K562 (cell line): ENCODE measurements at places on chromosomes 7 and 10. TPM values are rescaled to one million over a fixed set of nuclear protein-coding genes. Genes with fewer than 3 reads are reported as not detected.

DNA sequence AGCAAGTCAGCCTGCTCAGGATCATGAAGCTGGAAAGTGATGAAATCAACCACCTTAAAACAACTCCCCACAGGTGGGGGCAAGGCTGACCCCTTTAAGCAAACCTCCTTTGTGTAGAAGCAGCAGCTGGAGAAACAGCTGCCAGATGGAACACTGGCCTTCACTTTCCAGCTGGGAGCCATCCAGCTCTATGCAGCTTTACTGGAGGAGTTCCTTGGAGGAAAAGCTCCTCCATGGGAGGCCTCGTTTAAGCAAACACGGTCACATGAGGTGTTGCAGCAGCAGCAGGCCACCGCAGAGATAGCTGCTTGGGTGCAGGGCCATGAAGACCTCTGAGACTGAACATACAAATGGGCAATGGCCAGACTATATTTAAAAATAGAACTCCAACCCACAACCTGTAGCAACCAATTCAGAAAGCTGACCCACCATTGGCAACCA is 13.0 kb upstream of the DLG5 start:
- DNase-seq, result no peak

- DNase-seq, result no peak
Measured at GRCh38 chr7:40463446-40463845, 328.6 kb downstream of the SUGCT start.

DNA sequence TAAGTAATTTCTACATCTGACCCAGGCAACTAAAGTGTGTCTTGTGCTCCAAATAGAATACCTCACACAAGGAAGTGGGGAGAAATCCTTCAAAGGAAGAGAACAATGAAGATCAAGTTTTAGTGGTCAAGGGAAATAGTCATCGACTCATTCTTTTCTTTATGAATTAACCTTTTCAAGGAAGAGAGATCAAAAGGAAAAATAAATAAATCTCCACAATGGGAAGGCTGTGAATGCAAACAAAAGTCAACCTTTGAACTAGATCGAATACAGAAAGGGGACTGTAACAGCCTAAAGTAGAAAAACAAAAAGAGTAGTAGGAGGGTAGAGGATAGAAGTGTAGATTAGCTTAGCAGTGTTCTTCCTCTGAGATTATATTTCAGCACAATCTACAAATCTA is 274.6 kb upstream of the COBL start:
- no peak for DNase-seq

GRCh38 chr10:3897156-3897555 is 112.1 kb upstream of the KLF6 start:
- no peak for DNase-seq

- DNase-seq, result no peak
Measured at GRCh38 chr10:114053946-114054345, 10.3 kb downstream of the ADRB1 start.

DNA sequence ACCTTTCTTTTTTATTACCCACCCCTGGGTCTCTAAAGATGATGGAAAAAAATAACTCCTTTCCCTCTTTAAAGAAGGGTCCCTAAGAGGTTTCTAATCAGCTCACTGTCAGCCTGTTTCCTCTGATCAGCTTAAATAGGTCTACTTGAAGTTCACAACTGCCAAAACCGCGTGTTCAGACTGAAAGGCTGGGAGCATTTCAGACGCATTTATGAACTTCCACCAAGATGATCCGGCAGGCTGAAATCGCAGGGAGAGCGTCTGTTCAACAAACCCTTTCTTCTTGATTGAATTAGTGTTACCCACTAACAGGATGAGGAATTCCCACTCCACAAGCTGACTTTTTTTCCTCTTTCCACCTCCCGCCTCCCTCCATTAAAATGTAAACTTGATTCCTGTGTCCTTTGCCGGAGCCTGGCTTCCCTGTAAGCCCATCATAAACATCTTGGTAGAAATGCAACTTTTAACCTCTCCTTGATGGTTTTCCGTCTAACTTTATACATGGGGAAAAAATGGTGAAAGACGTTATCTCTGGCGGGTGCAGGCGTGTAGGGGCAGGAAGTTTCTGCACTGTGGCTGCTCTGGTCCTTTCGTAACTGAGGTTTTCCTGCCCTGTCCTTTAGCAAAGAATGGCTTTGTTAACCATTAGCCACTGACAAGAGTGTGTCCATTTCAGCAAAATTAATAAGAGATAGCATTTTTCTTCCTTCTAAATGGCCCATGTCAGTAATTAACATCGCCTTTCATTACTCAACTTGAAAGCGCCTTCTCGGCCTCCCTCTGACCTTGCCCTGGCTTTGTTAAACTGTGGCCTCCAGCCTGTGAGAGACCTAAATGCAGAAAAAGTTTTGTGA is 130.7 kb downstream of the BAMBI start:
- DNase-seq, result peak; percentile 61

- no peak for DNase-seq
Measured at GRCh38 chr10:116688741-116689495, 53.4 kb downstream of the HSPA12A start.

The MBL2 gene
- not detected in 2 replicates for total RNA-seq

The PODXL gene
- total RNA-seq, result 0.51 and 0.67 TPM in 2 replicates

The AKR1E2 gene
- total RNA-seq, result 16.6 and 17.1 TPM in 2 replicates

- DNase-seq, result no peak
Measured at GRCh38 chr7:90709501-90710465, 113.7 kb downstream of the CDK14 start.

The MYPN gene
- total RNA-seq, result not detected in 2 replicates

The SAMD9 gene
- 2.5 and 2.7 TPM in 2 replicates for total RNA-seq

GRCh38 chr10:83253011-83253671 is 886.2 kb upstream of the GHITM start:
- DNase-seq, result no peak

The TAS2R60 gene
- not detected in 2 replicates for total RNA-seq

The FAM3C gene
- 30.2 and 30.7 TPM in 2 replicates for total RNA-seq

GRCh38 chr7:45390731-45391130 is 183.4 kb upstream of the ADCY1 start:
- DNase-seq, result no peak
